Activated CD8-positive, alpha-beta T cell treated with anti-CD3 and anti-CD28 coated beads for 36 hours (primary cell): ENCODE measurements at places on chromosomes 3 and 15. TPM values are rescaled to one million over a fixed set of nuclear protein-coding genes. Genes with fewer than 3 reads are reported as not detected.

SLC2A2 gene
- not detected for total RNA-seq

TMIE gene
- total RNA-seq = 0.90 TPM

FBXL2 gene
- total RNA-seq = not detected

- no peak overlapping the region for H3K4me3 ChIP-seq
- DNase-seq = no peak
- no peaks in the 10 kb centered on the region for H3K4me1 ChIP-seq
- H3K27ac ChIP-seq = no peak overlapping the region
Observed at GRCh38 chr3:95751509-95751908, 1062.9 kb upstream of the EPHA6 start.

- H3K36me3 ChIP-seq = no peaks in the 10 kb centered on the region
- H3K27ac ChIP-seq = no peak overlapping the region
- no peak for DNase-seq
- peaks cover 2% of the 10 kb centered on the region for H3K27me3 ChIP-seq
- H3K4me3 ChIP-seq = no peak overlapping the region
Observed at GRCh38 chr15:88833731-88834100, 30.5 kb downstream of the ACAN start.

DNA sequence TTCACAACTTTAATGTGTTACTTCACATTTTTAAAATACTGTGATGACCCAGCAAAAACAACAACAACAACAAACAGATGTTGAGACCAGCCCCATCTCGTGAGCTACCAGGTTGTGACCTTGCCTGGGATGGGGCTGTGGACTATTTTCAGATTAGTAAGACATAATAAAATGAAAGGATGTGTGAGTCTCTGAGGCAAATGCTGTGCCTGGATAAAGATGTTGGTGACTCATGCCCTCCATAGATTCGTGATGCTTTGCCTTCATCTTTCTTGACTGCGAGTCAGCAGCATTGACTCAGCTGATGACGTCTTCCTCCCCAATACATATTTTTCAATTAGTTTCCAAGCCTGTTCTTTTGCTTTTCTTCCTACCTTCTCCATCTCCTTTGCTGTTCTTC lies 453.0 kb upstream of the CFAP20DC start:
- peaks cover 2% of the 10 kb centered on the region for H3K36me3 ChIP-seq
- peak overlapping the region; percentile 3 for H3K27ac ChIP-seq
- no peaks in the 10 kb centered on the region for H3K27me3 ChIP-seq

GRCh38 chr15:78070049-78070700 lies 7.3 kb downstream of the TBC1D2B start:
- H3K27me3 ChIP-seq = no peaks in the 10 kb centered on the region
- peaks cover 33% of the 10 kb centered on the region for H3K4me1 ChIP-seq
- H3K36me3 ChIP-seq = peaks cover 24% of the 10 kb centered on the region

DNA sequence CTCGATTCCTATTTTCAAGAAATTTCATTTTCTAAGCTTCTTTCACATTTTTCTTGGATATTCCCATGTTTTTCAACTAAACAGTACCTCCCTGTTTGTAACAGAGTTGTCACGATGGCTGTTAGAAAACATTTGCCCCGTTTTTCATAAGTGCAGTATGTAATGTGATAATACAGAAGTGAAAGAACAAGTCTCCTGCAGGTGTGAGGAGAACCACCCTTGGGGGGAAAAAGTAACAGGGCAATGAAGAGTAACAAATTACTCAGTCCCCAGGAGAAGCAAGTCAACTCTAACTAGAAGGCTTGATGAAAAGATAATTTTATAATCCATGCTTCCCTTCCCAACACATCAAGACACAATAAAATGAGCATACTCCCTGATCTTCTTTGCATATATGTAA lies 493.3 kb downstream of the FOXP1 start:
- peak overlapping the region; percentile 93 for H3K27ac ChIP-seq
- no peak for DNase-seq
- peaks cover 85% of the 10 kb centered on the region for H3K4me1 ChIP-seq
- no peaks in the 10 kb centered on the region for H3K27me3 ChIP-seq
- H3K4me3 ChIP-seq = no peak overlapping the region
